ENCODE measurements at places on chromosomes 11 and 22.

DNA sequence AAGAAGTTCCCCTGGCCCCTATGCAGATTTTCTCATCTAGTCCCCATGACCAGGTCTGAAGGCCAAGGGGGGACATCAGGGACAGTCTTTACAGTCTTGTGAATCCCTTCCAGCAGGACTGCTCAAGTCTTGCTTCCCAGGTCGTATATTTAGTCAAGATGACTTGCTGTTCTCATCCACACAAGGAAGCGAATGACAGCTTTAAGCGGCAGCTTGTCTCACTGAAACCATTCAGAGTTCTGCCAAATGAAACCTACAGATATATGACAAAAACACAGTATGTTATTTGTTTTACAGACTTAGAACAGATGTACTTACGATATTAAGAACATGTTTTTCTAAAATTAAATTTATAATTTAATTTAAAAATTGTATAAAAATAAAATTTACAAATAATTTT lies 5.6 kb downstream of the VWA5A start:
- no peak for DNase-seq

GRCh38 chr22:50245214-50246072 lies 620 bp upstream of the TUBGCP6 start:
- DNase-seq: no peak

- DNase-seq: no peak
Measured at GRCh38 chr11:47854667-47855066, 6.5 kb upstream of the NUP160 start.

DNA sequence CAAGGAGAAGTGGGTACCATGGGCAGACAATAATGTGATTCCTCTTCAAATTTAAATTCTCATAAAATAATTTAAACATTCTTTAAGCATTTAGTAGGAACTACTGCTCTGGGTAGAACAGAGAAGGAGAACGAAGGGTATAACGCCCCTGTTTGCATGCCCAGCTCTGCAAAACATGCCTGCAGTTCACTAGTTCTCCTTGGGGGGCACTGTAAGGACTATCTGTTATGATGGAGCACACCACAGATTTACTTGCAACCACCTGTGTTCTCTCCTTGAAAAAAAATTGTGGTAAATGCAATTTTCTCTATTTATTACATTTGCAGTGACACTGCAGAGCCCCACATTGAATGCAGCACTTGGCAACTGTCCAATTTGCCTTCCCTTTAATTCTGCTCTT lies 100.3 kb downstream of the GUCY1A2 start:
- peak; percentile 13 for DNase-seq

- DNase-seq: no peak
Measured at GRCh38 chr11:118042141-118042540, 34.7 kb upstream of the TMPRSS4 start.

DNA sequence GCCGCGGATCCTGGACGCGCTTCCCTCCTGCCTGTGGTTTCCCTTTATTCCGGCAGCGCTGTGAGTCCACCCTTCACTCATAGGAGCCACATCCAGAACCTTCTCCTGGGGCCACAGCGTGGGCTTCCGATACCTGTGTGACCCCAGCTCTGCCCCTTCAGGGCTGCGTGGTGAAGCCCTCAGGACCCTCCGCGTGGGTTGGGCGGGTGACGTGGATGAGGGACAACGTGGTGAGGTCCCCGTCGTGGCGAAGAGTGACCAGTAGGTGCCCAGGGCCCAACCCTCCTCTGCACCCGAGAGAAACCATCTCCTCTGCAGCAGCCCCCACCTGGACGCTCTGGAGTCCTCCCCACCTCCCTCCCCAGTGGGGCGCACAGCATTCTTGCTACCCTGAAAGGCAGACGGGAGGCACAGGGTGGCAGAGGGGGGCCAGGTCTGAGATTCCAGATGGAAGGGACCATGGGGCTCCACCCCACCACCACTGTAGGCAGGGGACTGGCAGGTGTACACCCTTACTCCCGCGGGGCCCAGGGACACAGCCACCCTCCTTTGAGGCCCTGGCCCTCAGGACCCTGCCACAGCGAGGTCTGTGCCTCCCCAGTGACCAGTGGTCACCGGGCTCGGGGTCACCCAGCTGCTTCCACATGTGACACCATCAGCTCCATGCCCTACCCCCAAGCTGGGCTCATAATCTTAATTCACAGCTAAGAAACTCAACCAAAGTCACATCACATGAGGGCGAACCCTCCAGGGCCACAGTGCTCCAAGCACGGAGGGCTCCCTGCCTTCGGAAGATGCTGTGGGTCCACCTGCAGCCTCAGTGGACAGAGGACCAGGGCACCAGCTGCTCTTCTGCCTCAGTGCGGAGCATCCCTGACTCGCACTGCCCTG lies 3.4 kb upstream of the ZBED4 start:
- no peak for DNase-seq

- DNase-seq: no peak
Measured at GRCh38 chr11:47508240-47508957, 44.5 kb downstream of the CELF1 start.
